ENCODE measurements at places on chromosomes 5 and 9.

- DNase-seq, result no peak
These were observed 44.7 kb upstream of the TMEM215 start for GRCh38 chr9:32738501-32739172.

DNA sequence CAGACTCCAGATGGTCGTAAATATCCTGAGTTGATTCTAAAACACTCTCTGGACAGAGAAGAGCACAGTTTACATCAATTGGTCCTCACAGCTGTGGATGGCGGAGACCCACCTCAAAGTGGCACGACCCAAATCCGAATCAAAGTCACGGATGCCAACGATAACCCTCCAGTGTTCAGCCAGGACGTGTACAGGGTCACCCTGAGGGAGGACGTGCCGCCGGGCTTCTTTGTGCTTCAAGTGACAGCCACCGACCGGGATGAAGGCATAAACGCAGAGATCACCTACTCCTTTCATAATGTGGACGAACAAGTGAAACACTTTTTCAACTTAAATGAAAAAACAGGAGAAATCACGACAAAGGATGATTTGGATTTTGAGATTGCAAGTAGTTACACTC lies 891 bp downstream of the PCDHGB2 start:
- DNase-seq, result no peak

- no peak for DNase-seq
These were observed 3.5 kb downstream of the USP20 start for GRCh38 chr9:129838707-129839259.

GRCh38 chr9:94065535-94065961 lies 18.7 kb upstream of the PTPDC1 start:
- DNase-seq, result peak; percentile 40

DNA sequence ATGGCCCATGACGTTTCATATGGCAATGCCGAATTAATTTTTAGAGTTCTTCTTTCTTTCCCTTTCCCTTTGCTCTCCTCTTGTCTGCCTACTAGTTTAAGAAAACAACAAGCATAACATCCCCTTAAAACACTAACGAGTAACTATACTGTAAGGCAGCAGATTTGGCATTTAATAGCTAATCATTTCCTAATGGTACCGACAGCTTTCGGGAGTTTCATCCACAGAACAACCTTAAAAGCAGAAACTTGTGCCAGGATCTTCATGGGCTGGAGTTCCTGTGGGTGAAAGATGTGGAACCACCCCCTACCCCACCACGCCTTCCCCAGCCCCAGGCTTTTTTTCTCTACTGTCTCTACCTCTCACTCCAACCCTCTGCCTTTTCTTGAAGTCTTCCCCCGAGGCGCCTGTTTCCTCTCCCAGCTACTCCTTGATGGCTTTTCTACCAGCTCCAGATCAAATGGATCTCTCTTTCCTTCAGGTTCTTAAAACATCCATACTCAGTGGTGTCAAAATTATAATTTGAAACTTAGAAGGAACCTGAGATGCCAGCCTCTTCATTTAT lies 319.5 kb downstream of the PIK3R1 start:
- no peak for DNase-seq

DNA sequence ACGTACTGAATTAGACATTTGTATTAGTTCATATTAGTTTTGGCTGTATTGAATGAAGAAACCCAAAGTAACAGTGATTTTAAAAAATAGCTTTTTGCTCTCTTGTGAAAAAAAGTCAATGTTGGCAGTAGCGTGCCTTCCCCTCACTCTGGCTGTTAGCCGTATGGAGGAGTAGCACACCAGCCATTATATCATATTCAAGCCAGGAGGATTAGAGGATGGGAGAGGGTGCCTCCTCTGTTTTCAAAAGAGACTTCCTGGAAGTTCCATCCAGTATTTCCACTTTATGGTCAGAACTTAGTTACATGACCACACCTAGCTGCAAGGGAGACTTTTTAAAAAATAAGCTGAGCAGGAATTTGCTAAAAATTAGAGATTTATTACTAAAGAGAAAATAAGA lies 41.2 kb downstream of the GPR21 start:
- no peak for DNase-seq

GRCh38 chr5:72427488-72428437 lies 79.4 kb downstream of the ZNF366 start:
- DNase-seq, result no peak

DNA sequence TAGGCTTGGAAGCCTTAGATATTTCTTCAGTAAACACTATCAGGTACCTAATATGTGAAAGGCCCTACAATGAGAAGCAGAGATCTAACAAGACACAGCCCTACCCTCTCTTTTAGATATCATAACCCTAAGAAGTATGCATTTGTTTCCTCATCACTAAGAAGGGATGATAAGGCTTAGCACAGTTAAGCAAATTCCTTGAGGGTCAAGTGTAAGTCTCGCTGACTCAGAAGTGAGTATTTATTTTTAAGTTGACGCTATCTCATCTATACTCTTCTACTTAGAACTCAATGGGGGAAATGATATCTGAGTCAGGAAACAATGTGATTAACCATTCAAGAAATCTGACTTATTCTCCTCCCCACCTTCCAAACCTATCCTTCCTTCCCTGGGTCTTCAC lies 149.7 kb downstream of the ESM1 start:
- no peak for DNase-seq

GRCh38 chr5:175582697-175583096 lies 75.2 kb upstream of the HRH2 start:
- DNase-seq, result no peak

GRCh38 chr5:75623846-75624245 lies 12.6 kb downstream of the ANKDD1B start:
- no peak for DNase-seq

DNA sequence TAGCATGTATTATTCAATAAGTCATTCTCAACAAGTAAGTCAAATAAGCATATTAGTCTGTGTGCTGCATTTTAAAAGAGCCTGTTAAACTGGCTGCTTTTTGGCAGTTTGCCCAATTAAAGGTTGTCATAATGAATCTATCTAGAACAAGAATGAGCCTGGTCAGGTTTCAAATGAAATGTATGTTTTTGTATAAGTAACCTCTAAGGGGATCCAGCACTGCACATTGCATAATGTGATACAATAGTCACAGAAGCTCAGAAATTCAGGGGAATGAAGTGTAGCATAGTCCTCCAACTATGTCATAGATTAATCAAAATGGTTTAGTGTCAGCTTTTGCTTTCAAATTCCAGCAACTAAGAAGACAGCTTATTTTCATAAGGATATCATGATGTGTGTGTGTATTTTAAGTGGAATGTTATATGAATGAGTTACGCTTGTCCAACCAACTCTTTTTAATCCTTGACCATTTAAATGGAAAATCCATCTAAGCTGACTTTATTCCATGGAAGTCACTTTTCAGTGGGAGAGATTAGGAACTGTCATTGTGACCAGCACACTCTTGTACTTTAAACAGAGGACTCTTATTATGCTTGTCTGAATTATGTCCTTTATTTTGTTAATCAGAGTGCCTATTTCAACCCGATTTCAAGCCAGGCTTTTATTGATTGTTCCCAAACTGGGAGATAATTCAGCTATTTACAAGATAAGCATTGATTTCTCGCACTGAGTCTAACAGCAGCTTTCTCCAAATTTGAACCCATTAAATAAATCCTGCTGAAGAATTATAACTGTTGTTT lies 283.9 kb upstream of the ADAMTSL1 start:
- no peak for DNase-seq

- DNase-seq, result no peak
These were observed 55.9 kb downstream of the NSUN2 start for GRCh38 chr5:6576861-6577501.

GRCh38 chr5:97006454-97007060 lies 70.7 kb downstream of the LNPEP start:
- no peak for DNase-seq

- no peak for DNase-seq
These were observed at the start of the genes EIF4E1B and SNCB for GRCh38 chr5:176629853-176630680. Gene EIF4E1B, plus strand, starts transcription at chr5:176630675. Its CDS starts 12,113 bp downstream, at chr5:176642788. Gene SNCB, minus strand, starts transcription at chr5:176630534. Its CDS starts 880 bp downstream, at chr5:176629654.

DNA sequence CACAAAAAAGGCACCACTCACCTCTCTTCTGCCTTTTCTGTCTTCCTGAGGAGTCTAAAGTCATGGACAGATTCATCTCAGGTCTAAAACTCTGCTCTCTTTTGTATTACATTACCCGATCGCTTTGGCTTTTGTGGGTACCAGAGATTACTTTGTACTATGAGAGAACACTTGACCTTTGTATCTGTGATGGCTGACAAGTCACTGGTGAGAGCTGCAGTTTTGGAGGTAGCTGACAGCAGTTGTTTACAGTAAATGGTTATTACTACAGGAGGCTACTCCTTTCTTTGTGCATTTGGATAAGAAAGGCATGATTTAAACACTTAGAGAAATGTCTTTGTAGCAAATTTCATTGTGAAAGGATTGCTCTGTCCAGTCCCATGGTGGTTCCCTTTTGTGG lies 307.3 kb downstream of the FBXL17 start:
- DNase-seq, result no peak

DNA sequence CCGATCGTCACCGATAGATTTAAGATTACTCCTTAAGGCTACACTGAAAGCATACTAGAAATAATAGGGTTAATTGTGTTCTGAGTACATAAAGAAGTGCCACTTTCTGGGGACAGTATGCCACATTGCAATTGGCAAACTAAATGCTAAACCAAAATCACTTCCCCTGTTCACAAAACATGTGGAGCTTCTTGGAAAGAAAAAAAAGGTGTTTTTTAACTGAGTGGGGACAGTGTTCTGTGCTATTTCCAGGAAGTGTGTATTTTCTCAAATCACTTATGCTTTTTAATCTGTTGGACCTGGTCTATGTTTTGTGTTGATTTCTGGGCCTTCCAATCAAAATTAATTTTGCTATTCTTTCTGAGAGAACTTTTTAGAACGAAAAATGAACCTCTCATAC lies 149.3 kb upstream of the MPDZ start:
- no peak for DNase-seq

DNA sequence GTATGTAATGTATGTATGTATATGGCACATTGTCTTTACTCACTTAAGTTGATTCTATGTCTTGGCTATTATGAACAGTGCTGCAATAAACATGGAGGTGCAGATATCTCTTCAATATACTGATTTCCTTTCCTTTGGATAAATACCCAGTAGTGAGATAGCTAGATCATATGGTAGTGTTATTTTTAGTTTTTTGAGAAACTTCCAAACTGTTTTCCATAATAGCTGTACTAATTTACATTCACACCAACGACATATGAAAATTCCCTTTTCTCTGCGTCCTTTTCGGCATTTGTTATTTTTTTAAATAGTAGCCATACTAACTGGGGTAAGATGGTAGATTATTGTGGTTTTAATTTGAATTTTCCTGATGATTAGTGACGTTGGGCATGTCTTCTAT lies 445.6 kb downstream of the NFIB start:
- no peak for DNase-seq

DNA sequence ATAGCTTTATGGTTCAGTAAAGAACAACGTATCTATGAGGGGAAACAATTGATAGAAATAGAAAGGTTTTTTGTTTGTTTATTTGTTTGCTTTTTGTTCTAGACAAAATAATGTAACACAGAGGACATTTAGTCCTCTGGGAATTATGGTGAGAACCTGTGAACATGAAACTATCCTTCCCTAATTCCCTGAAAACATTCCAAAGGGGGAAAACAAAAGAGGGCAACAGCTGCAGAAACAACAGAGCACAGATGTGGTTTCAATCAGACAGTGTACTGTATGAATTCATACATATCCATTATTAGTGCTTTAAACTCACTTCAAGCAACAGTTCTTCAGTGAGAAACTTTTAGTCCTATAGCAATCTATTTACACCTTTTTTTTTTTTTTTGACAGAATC lies 1489.8 kb upstream of the C9orf72 start:
- DNase-seq, result no peak

DNA sequence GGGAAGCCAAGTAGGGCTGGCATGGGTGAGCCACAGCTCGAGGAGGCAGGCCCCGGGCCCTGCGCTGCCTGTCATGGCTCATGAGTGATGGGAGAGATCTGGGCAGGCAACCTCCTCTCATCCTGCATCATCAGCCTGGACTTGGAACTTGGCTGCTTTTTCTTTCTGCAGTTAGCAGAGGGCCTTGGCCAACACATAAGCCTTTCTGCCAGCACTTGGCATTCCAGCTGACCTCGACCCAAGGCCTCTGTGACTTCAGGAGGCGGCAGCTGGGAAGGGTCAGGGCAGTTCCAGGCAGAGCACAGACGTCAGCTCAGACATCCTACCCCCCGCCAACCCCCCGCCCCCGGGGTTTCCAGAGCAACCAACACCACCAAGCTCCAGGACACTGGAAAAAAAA lies 7.6 kb downstream of the S1PR3 start:
- no peak for DNase-seq

DNA sequence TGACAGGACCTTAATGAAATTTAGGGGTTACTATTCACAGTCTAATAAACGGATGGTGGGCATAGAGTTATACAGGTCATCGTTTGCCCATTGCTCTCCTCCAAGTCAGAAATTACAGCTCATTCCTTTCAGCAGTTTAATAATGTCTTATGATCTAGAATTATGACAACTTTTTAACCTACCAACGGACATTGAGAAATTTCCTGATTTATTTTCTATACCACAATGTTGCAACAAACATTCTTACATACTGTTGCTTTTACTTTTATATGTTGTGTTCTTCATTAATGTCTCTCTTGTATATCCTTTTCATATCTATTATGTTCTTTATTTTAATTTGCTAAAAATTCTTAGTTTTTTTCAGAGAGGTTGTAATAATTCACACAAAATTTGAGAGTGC lies 152.8 kb upstream of the PRLR start:
- no peak for DNase-seq

- DNase-seq, result no peak
These were observed 103.4 kb downstream of the DAB2IP start for GRCh38 chr9:121754655-121755436.

GRCh38 chr5:180175015-180175431 lies 34.0 kb downstream of the RASGEF1C start:
- no peak for DNase-seq

- DNase-seq, result no peak
These were observed 17.1 kb downstream of the C9orf43 start for GRCh38 chr9:113427629-113428028.

DNA sequence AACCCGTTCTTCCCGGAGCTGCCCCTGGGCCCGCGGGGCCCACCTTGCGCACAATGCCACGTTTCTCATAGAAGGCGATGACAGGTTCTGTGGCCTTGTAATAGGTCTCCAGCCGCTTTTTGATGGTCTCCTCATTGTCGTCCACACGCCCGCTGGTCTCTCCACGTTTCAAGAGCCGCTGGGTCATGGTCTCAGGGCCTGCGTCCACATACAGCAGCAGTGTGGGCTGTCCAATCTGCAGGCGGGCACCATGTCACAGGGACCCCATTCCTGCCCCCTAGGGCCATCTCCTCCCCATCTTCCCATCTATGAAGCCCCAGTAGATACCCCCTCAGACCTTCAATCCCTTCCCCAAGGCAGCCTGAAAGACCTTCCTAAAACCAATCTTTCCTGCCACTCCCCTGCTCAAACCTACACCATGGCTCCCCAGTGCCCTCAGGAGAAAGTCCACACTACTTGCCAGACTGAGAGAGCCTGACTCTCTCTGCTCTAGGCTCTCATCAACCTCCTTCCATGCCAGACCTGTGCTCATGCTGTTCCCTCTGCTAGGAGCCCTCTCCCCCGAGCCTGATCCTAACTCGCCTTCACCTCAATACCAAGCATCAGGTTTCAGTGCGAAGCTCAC lies 9.1 kb downstream of the AK1 start:
- no peak for DNase-seq

GRCh38 chr5:135625961-135626360 lies 47.2 kb upstream of the CXCL14 start:
- no peak for DNase-seq

GRCh38 chr9:77424993-77425392 lies 223.1 kb downstream of the GNA14 start:
- DNase-seq, result no peak
